ENCODE measurements at places on chromosomes 7 and 10.

DNA sequence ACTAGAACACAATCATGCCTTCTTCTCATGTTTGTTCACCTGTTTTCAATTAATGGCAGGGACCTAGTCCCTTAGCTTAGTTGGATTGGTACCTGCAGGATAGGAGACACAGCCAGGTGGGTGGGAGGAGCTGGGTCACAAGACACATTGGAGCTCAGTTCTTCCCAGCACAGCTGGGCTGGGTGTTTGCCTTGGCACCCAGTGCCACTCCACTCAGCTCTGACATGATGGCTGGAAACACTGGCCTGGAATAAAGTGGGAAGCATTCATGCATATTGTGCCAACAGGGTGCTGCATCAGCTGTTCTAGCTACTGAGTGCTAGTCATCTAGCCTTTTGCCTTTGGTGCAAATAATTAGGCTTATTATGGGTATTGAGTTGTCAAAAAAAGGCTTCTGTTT, 226.1 kb downstream of the PTEN start:
- DNase-seq, result no peak

DNA sequence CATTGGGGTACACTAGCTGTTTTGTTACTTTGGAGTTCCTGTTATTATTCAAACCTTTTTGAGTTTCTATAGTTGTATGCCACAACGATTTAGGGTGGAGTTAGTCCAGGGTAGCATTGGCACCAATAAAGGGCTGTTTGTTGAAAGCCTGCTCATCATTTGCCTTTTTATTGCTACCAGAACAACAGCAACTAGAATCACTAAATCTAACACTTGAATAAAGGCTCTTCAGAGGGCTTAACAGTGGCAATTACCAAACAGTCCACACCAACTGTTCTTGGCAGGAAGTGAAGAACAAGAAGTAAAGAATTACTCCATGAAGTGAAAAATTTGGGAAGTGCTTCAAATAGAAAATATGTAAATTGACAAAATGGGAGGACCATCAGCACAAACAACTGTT, 621.4 kb downstream of the PHTF2 start:
- no peak for DNase-seq

GRCh38 chr7:27424749-27425148, 182.1 kb downstream of the EVX1 start:
- no peak for DNase-seq

DNA sequence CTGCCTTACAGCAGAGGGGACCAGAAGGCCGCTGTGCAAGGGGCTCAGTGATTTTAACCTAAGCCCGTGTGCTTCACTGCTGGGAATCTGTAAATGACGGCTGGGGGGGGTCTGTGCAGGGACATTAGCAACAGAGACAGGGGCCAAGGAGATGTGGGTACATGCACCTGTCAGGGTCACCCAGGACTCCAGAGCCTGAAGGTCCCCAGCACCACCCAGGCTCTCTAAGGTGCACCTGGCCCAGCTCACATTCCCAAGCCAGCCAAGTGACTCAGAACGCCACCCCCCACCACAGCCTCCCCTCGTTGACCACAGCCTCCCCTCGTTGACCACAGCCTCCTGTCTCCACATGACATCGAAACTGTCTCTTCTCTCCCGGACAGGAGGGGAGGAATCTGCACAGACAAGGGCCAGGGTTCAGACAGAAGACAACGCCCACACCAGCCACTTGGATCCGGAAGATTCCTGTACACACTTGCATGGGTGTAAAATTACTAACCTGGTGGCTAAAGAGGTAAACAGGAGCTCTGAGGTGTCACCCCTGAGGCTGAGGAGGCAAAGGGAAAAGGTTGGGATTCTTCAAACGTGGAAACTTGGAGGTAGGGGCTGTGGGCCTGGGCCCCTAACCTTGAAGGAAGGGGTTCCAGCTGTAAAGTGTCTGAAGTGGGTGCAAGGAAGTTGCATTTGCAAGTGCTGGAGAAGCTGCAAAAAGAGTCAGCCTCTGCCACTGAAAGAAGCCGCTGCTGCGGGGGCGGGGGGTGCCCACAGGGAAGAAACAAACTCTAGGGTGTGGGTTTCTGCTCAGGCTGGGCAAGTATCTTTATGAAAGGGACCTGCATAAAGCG, 27.0 kb downstream of the CALML3 start:
- DNase-seq, result no peak

DNA sequence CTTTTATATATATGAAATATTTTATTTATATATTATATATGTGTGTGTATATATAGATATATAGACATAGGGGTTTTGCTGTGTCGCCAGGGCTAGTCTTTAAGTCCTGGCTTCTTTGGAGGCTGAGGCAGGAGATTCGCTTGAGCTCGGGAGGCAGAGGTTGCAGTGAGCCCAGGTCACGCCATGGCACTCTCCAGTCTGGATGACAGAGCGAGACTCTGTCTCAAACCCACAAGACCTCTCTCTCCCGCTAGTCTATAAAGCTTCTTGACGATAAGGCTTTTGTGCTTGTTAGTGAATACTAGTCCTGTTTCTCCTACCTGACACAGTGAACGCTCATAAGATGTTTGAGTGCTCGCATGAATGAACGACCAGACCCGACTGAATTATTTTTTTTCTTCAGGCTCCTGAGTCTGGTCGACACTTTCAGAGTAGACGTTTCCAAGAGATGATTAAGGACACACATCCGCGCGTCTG, 577 bp upstream of the DDX21 start:
- no peak for DNase-seq

DNA sequence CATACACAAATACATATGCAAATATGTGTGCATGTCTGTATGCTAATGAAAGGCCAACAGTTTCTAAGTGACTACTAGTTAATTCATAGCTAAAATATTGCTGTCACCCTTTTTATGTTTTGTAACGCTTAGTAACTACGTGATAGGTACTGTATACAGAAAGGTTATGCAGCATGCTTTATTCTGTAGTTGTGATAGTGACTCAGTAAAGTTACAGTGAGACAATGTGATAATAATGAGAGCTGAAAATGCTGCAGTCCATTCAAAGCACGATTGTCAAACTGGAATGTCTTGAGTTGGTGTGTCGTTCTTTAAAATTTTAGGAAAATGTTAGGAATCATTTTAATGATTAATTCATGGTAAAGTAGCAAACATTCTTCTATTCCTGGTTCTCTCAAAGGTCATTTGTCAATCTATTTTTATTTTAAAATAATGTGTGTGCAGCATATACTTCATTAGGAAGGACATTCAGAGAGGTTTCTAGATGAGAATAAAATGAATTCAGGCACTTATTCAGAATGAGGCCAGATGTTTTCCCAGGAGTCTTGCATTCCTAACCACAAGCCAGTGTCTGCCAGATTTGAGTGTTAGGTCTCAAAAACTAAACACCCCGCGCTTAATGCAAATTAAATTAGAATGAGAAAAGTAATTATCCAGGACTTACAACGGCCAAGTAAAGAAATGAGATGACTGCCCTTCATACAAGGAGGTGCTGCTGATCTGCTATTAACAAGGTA, 408.8 kb upstream of the FZD8 start:
- no peak for DNase-seq

DNA sequence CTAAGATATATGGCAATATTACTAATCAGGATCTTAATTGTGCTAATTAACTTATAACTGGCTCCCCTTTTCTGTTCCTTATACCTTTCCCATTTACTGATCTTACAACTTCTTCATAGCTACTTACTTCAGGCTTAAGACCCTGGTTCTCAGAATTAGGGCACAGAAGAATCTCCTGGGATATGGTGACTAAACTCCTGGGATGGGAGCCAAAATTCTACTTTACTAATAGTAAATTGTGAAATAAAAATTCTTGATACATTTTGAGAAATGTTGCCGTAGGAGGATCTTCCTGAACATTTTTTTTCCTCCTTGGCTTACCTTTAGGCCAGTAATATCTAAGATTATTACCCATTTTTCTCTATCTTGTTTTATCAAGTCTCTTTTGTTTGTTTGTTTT, 309.5 kb downstream of the ATRNL1 start:
- DNase-seq, result no peak

DNA sequence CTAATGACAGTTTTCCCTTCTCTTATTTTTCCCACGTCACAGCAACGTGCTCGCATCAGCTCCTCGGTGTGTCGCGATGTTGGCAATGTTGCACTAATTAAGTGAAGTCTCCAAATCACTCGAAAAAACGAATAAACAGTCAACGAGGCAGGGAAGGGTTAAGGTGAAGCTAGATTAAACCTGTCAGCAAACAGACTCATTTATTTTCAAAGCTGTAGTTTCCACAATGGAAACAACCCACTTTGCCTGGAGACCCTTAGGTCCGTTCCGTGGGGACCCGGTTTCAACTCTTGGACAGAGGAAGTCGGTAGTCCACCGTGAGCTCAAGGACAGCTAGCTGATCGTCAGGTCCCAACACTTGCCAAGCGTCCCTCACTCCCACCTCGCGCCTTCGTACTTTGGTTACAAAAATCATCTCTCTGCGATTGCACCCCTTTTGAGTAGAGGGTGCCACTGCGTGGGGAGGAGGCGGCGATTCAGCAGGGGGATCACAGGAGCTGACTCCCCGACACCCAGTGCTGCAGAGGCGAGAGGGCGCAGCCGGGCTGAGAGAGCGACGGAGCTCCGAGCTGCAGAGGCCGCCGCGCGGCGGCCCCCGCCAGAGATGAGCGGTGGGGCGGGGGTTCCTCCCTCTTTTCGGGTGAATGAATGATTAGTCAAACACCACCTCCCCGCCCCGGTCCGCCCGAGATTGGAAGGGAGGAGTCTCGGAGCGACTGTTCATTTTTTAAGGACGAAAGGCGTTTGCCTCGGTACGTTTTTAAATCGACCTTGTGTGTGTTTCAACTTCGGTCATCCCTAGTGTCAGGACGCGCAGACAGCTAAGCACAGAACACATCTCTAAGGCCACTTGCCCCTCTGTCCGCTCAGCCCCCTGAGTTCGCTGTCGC, 1.3 kb upstream of the BMPER start:
- no peak for DNase-seq

Measured in cortex of kidney (tissue), 1 donor.